ENCODE measurements at places on chromosomes 1 and 21.

GRCh38 chr1:228862542-228863505 lies 127.5 kb downstream of the RHOU start:
- no peak for DNase-seq

GRCh38 chr1:167161762-167162161 lies 58.9 kb upstream of the POU2F1 start:
- DNase-seq, result no peak

- no peak for DNase-seq
These were observed 424.1 kb downstream of the TTLL7 start for GRCh38 chr1:83574791-83575190.

DNA sequence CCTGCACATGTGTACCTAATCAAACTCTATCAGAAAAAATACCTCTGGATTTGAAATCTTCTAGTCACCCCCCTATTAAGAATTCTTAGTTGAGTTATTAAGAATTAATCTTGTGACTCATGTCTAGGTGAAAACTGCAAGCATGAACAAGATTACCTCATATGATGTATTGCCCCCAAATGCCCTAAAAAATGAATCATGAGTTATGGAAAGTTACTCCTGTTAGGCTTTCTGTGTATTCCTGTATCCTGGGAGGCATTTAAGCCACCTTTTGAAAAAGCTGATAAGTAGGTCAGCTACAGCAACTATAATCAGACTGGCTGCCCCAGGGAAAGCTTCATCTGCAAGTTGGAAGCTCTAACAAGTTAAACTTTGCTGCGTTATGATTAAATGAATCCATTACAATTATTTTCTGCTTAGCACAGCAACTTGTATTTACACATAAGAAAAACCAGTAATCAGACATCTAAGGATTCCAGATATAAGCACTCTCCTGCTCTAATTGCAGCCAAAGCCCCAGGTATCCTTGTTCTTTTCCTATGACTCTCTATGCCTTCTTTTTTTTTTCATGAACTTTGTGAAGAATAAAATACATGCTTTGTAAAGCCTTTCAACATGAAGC lies 147.7 kb downstream of the NTPCR start:
- DNase-seq, result no peak

DNA sequence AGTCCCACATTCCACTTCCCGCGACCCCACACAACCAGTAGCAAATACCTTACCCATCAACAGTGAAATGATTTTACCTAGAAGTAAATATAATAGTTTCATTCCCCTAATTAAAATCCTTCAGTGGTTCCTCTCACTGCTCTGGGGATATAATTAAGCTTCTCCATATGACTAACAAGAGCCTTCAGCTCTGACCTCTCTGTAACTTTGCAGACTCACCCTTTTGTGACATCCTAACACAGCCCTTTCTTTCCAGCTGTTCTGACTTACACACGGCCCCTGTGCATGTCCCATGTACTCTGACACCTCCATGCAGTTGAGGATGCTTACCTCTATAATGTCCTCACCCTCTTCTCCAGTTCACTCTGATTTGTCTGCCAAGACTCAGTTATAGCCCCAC lies 137.3 kb upstream of the SPAG17 start:
- no peak for DNase-seq

DNA sequence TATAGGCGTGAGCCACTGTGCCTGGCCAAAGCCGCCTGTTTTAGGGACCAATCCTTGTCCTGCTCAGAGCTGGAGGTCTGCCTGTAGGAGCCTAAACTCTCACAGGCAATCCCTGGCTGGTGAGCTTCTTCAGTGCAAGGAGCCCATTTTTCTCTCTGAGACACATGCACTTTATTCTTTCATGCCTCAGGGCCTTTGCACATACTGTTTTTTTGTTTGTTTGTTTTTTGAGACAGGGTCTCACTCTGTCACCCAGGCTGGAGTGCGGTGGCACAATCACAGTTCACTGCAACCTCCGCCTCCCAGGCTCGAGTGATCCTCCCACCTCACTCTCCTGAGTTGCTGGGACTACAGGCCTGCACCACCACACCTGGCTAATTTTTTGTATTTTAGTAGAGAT lies 21.6 kb upstream of the PINK1 start:
- DNase-seq, result no peak

DNA sequence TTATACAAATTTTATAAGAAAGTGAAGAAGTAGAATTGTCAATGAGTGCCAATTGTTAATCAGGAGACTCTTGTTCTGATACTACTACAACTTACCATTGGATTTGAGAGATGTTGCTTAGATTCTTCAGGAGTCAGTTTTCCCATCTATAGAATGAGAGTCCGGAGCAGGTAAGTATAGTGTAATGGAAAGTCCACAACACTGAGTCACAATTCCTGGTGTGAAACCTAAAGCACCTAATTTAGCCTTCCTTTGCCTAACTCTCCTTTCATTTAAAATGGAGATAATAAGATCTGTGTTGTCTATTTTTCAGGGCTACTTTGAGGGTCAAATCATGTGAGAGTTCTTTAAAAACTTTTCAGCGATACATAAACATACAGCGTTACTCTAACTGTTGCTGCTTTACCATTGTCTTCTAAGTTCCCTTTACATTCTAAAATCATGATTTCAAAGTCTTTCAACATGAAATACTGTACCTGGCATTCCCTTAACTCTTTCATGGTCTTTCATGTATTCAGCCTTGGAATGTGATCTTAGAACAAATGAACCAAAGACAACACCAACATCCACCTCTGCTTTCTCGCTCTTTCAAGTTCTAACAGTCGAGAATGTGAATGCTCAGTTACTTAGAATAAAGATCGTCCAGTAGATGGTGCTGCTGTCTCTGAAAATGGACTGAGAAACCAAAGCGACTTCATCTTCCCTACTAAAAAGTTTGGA lies 90.9 kb downstream of the SLC30A10 start:
- DNase-seq, result no peak

DNA sequence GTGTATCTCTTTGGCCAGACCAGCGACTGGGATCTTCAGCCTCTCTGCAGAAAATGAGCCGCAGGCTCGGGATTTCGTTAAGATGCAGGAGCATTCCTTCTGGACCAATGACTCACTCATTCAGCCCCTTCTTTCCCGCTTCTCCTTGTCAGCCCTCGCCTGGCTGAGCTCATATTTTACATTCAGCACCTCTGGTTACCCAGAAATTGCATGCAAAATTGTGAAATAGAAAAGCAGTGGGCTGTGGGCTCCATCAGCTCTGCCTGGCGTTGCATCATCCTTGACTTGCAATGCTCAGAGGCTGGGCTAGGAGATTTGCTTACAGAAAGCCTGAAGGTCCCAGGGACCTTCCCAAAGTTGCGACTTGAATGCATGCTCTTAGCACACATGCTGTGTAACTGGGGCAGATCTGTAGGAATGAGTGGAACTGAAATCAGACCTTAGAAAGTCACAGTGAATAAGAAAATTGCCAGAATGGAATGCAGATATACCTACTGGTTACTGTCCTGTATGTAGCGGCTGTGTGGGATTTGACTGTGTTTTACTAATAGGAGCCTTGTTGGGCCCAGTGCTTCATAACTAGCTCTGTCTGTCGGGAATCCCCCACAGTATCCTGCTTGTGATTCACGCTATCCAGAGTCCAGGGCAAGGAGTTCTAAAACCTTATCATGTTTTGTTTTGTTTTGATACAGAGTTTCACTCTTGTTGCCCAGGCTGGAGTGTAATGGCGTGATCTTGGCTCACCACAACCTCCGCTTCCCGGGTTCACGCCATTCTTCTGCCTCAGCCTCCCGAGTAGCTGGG lies 444.8 kb downstream of the KIF26B start:
- DNase-seq, result no peak

GRCh38 chr1:227234998-227235405 lies 83.3 kb downstream of the CDC42BPA start:
- no peak for DNase-seq

DNA sequence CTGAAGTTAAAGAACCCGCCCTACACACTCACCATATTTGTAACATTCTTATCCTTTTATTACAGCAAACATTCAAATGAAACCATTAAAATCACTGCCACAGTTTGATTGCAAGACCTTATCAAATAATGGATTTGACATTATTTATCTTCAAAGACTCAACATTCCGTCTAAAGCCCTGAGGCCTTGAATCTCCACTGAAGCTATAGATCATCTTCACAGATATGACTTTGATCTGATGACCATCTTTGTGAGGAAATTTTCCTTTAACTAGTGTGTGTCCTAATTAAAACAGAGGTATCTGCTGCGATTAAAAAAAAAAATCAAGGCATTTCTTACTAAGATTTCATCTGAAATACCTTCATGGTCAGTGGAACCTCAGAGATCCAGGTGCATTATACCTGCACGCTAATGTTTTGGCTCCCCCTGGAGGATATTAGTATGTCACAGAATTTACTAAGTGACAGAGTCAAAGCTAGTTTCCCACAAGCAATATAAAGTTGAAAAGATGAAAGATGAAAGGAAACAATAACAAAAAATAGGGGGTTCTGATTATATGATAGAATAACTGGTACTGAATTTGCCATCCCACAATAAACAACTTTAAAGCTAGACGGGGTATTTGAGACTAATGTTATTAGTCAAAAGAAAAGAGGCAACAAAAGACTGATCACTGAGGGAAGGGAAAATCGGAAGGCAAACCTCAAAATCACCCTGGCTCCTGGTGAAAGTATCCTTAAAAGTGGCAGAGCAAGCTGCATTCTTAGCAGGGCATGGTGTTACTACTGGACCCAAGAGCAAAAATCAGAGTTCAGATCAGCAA lies 923.4 kb downstream of the NCAM2 start:
- DNase-seq, result no peak
